NCI-H1694 (cell line): ENCODE measurements at places on chromosomes 5 and 9.

DNA sequence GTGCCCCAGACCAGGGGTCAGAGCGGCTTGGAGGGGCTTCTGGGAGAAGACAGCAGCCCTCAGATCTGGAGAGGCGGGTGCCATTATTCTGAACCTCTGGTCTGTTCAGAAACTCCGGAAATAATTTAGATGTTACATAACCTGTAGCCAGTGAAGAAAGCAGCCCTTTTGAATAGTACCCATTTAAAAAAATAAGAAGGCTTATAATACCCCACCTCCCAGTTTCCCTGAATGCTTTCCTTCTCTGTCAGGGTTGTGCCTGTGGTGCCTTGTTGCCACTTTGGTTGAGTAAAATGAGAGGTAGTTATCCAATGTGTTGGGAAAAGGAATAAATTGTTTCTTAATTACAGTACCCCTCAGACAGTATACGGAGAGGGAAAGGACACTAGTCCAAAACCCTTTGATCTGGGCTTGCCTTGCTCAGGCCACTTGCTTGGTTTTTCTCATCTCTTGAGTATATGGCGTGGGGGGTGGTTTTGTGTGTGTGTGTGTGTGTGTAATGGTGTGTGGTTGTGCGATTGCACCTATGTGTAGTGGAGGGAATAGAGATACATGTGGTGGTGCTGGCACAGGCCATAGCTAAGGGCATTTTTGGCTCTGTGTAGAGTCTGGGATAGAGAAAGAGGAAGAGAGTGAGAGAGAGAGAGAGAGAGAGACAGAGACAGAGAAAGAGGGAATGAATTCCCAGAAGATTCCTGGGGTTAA is 59.1 kb upstream of the TLR4 start:
- no peak for DNase-seq

DNA sequence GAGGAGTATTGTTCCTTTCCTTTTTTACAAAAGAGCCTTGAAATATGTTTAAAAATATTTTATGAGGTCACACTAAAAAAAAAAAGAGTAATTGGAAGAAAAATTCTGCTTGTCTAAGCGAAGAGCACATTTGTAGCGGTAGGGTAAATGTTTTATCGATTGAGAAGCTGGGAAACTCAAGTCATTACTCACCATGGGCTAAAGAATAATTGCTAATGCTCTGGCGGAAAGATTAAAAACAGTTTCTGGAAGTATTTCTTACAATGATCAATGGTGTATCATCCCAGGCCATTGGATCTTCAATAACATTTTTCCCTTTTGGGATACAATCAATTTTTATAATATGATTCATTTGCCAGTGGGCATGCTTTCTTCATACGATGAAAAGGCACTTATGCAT is 450.0 kb downstream of the RASEF start:
- DNase-seq: no peak

- DNase-seq: no peak
Observed at GRCh38 chr5:172550096-172550765, 90.8 kb upstream of the NEURL1B start.

- DNase-seq: no peak
Observed at GRCh38 chr5:173274771-173275170, 39.8 kb upstream of the NKX2-5 start.

GRCh38 chr9:92954886-92955285 is 7.6 kb downstream of the FGD3 start:
- DNase-seq: no peak

DNA sequence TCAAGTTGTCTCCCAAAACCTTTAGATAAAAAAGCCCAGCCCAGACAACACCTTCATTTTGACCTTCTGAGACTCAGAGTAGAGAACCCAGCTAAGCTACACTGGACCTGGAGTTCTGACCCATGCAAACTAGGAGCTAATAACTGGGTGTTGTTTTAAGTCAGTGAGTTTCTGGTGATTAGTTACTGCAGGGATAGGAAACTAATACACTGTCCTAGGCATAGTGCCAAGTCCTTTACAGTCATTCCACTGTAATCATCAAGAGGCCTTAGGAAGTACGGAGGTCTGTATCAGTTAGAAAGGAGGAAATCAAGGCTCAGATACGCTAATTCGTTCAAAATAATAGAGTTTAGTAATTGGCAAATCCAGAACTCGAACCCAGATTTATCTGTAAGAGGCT is 197.9 kb downstream of the KCTD16 start:
- DNase-seq: peak; percentile 0

DNA sequence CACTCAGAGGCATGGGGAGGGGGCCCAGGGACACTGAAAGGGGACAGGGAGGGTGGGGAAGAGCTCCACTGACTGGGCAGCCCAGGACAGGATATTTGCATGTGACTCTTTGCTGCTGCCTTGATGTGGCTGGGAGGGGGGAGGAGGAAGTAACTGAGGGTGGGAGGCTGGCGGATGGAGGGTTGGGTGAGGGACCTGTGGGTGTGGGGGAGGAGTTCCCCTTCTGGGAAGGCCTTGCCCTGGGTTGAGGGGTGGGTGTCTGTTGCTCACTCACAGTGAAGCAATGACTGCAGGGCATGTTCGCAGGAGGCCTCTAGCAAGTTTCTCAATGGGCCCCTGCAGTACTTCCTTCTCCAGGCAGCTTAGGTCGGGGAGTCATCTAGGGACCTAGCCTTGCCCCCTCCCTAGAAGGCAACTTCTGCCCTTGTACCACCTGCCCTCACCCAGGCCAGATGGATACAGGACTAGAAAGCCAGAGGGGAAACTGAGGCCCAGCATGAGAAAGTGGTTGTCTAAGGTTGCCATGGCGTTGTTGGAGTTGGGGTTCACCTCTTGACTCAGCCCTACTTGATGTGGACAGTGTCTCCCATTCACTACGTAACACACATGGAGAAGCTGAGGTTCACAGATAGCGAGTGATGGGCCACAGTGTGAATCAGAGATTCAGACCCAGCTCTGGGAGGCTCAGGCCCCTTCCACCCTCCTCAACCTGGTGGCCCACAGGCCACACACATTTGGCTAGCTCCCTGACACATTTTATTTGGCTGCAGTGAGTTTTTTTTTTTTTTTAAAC is 3.0 kb downstream of the GRK6 start:
- DNase-seq: no peak

- DNase-seq: no peak
Observed at GRCh38 chr5:5643481-5643880, 221.0 kb downstream of the ICE1 start.

DNA sequence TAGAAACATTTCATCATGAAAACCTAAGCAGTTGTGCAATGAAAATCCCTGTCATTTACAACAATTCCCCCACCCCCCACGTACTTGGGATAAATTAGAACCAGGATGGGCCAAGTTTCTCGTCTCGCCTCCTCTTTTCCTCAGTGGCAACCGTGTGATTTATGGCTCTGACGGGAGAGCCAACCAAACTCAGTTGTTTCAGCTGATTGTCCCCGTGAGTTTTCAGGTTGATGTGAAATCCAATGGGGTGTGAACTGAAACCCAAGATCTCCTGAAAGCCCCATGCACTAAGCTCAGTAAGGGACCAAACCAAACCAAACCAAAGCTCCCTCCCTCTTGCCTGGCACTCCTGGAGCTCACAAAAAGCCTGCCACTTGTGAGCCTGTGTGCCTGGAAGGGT is 138.7 kb upstream of the SLC24A2 start:
- no peak for DNase-seq

DNA sequence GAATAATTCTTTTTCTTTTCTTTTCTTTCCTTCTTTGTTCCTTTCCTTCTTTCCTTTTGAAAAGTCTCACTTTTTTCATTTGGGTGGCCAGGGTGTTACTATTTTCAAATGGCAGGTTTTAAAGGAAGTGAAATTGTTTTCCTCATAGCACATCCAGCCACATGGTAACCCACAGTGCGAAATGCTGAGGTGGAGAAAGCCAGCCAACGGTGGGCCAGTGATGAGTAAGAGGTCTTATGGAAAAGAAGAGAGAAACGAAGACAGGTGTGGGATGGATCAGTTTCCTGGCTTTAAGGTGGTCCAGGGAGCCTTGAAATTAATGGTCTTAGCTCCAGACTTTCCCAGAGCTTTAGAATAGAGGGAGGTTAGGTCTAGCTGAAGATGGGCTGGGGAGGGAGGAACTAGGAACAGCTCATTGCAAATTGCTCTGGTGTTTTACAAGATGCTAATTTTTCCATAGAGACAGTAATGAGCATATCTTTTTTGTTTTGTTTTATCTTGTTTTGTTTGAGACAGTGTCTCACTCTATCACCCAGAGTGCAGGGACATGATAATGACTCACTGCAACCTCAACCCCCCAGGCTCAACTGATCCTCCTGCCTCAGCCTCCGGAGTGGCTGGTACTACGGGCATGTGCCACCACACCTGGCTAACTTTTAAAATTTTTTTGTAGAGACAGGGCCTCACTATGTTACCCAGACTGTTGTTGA is 17.8 kb downstream of the ITK start:
- DNase-seq: no peak

DNA sequence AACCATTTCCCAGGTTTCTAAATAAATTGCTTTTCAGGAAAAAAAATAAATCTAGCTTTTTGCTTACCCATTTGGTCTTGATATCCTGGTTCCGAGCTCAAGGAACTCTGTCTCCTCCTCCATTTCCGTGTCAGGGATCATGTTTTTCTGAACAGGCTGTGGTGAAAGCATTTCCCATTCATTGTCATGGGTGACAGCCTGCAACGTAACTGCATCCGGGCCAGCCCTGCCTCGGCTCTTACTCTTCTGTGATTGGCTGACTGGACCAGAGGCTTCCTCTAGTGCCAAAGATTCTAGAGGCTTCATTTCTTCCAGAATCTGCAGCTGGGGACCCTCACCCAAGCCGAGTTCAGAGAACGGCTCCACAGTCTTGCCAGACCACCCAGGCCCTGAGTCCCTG is 61.0 kb upstream of the PCA3 start:
- no peak for DNase-seq

DNA sequence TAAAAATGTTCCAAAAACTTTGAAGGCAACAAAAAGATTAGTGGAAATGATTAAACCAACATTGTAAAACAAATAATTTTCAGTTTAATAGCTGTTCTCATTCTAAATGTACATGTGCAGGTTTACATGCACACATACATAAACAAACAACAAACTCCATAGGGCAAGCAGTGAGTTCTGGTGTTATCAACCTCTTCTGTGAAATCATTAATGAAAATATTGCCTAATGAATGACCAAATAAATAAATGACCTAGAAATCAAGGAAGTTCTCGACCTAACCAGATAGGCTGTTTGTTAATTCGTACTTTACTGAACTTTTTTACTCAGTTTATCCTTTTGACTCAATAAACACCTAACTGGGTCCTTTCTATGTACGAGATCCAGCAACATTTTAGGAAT is 165.5 kb upstream of the RORB start:
- no peak for DNase-seq

DNA sequence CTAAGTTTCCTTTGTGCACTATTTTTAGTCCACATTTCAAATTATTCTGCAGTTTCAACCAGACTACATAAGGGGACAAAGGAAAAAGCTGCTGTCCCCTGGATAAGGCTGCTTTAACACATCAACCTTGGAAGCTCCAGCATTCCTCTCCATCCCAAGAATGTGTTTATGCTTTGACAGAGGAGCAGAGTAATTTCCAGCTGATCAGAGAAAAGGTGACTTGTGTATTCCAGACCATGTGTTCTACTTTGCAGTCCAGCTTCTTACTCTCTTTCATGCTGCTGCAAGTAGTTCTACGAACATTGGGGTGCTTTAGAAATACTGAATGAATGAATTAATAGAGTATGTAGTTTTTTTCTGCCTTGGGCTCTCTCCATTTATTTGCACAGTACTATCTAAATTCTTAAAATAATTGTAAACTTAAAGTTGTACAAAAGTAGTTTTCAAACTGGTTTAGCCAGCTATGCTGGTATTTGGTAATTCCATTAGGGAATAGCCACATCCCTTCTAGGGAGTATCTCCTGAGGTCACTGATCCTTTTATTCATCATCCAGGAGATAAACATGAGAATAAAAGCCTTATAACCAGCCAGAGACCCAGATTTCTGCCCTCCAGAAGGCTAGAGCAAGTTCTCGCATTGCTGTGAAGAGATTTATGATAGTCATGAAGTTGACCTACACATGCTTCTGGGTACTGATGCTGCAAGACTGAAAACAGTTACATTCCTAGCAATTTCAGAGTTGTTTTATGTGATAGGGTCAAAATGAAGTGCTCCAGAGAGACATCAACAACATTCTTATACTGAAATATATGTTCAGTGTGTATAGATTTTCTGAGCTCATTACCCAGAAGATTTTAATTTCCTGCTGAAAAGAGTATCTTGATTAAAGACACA is 215.2 kb downstream of the COMMD10 start:
- DNase-seq: no peak

GRCh38 chr5:51657340-51658240 is 274.3 kb downstream of the ISL1 start:
- DNase-seq: no peak

DNA sequence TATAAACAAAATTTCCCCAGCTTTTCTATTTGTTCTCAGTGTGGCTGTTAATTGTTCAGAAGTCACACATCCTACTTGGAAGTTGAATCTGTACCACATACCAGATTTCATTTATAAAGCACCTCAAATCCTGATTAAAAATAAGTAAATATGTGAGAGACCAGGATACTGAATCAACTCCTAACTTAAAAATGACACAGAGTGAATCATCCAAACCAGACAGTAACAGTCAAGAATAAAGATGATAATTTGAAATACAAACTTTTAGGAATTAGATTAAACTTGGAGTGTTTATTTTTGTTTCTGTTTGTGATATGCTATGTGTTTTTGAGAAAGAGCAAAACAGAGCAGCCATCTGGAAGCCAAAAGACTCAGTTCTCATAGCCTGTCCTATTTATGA is 633.2 kb upstream of the RORB start:
- no peak for DNase-seq

DNA sequence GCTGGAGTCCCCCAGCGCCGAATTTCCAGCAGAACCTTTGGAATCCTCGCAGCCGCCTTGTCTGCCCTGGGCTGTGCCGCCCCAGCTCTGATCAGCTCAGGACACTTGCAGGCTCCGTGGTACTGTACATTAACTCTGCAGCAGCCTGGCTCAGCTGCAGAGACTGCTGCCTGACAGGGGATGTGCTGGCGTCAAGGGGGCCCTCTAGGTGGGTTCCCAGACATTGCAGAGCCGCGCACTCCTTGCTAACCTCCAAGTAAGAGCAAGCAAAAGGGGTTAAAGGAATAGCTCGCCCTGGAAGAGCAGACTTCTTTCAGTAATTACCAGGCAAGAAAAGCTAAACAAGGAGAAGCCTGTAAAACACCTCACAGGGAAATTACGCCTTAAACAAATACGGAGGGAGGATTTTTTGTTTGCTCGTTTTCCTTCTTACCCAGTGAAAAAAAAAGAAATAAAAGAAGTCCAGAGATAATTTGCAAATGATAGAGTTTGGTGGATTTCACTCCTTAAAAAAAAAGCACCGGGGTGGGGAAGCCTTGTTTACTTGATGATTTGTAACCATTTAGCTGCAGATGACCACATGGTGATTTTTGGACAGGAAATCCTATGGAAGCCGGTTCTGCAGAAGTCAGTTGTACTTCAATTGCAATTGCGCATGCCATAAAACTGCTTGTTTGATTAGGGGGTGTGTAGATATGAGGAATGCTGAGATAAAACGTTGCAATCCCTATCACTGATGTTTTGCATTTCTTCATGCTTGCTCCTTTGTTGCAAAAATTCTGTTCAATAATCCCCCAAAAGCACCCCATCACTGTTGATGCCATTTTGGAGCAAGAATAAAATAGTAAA is 305.8 kb downstream of the PDE4D start:
- DNase-seq: peak; percentile 61
